ENCODE measurements at places on chromosomes 12 and 14.
A peak's percentile ranks its signal among the peaks of the same experiment; 100 is the strongest.

DNA sequence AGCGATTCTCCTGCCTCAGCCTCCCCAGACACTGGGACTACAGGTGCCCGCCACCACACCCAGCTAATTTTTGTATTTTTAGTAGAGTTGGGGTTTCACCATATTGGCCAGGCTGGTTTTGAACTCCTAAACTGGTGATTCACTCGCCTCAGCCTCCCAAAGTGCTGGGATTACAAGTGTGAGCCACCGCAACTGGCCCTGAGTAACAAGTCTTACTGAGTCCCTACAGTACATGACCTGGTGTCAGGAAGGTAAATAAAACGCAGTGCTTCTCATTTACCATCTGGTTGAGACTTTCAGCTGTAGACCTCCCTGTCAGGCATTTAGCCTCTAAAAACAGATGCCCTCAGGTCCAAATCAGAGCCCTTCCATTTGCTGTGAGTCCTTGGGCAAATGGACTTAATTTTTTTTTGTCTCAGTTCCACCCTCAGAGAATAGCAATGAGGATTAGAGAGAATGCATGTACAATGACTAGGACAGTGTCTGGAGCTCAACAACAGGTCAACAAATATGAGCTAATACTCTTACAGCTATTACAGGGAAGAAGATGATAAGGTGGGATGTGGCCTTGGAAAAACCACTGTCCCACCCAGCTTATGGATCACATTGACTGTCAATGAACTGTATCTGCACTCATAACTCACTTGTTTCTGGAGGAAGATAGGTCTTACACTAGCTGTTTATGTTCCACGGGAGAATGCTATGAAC, 70.5 kb downstream of the PHLDA1 start:
- DNase-seq: no peak

GRCh38 chr14:98334186-98334585, 937.8 kb downstream of the BCL11B start:
- DNase-seq: no peak

DNA sequence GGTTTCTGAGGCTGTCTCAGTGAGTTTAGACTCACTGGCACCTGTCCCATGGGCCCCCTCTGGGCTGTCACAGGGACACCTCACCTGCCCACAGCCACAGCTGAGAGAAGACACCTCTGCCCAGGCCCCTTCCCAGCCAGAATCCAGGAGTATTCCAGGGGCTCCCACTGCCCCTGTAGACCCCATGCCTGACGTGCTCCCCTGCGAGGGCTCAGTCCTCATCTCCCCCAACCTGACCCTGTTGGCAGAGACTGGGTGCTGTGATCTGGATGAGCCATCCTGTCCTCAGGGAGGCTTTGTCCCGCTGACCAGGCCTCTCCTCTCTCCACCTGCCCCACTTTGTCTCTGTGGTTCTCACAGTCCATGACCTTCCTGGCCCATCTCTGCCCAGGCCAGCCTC, 89.4 kb downstream of the DHRS2 start:
- no peak for DNase-seq

- no peak for DNase-seq
Observed at GRCh38 chr12:57270966-57271470, 20.0 kb upstream of the STAC3 start.

GRCh38 chr12:117850048-117850447, 118.7 kb downstream of the KSR2 start:
- DNase-seq: peak; percentile 51

All from EL (cell line).